Activated naive CD4-positive, alpha-beta T cell treated with anti-CD3 and anti-CD28 coated beads, Interleukin-2, amount 50 U/mL, for 16 hours (primary cell): ENCODE measurements at places on chromosomes 16 and 17.

GRCh38 chr16:3623642-3624041, 12.2 kb upstream of the SLX4 start:
- no peak for DNase-seq

- DNase-seq = no peak
Measured at GRCh38 chr16:11613381-11614303, 26.9 kb upstream of the LITAF start.

GRCh38 chr17:77847221-77848085, 111.0 kb upstream of the TNRC6C start:
- DNase-seq = no peak

- peak; percentile 41 for DNase-seq
Measured at GRCh38 chr17:40490289-40490853, 11.1 kb downstream of the TNS4 start.

- no peak for DNase-seq
Measured at GRCh38 chr17:52376137-52376536, 217.6 kb upstream of the CA10 start.
